Muscle of arm (tissue), 14 donors: ENCODE measurements at places on chromosomes 12 and 14.

DNA sequence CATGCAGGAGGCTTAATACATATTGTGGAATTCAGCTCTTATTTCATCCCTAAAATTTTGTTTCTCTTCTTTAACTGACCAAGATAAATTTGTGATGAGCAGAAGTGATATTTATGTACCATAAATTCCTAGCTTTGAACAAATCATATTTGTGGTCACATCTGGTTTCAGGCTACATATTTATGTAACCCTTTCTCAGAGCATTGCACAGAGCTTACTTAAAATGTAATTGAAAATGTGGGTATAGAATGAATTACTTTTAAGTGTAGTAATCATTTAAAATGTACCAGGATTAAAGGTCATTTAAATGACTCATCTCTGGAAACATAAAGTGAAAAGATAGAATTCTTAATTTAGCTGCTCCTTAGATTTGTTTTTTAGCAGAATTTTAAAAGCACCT, 129.9 kb upstream of the FRMD6 start:
- DNase-seq, result no peak

DNA sequence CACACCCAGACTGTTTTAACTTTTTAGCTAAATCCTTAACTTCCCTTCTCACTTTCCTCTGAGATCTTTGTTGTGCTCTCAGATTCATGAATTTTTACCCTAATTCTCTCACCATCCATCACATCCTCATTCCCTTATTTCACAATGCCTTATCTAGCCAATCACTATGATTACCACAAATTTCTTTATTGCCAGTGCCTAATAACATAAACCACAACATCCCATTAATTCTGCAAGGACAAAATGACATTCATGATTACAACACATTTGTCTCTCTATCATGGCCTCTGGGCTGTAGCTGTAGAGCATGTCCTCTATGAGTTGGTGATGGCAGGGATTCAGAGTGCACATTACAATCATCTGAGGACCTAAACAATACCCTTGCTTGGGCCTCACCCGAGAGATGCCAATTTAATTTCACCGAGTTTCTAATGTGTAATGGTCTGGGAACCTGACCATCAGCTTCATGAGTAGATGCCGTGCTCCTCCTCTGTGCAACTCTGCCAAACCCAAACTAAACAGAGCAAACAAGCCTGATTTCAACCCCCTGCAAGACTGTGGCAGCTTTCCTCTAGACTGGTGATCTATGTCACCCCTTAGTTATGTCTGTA, 99.3 kb downstream of the SPTSSA start:
- DNase-seq, result no peak

- peak; percentile 31 for DNase-seq
Measured at GRCh38 chr12:101877806-101878242, 444 bp downstream of the DRAM1 start.

- no peak for DNase-seq
Measured at GRCh38 chr14:71652368-71652767, 279.9 kb upstream of the RGS6 start.

GRCh38 chr14:67068251-67068650, 121.0 kb upstream of the GARIN2 start:
- no peak for DNase-seq

DNA sequence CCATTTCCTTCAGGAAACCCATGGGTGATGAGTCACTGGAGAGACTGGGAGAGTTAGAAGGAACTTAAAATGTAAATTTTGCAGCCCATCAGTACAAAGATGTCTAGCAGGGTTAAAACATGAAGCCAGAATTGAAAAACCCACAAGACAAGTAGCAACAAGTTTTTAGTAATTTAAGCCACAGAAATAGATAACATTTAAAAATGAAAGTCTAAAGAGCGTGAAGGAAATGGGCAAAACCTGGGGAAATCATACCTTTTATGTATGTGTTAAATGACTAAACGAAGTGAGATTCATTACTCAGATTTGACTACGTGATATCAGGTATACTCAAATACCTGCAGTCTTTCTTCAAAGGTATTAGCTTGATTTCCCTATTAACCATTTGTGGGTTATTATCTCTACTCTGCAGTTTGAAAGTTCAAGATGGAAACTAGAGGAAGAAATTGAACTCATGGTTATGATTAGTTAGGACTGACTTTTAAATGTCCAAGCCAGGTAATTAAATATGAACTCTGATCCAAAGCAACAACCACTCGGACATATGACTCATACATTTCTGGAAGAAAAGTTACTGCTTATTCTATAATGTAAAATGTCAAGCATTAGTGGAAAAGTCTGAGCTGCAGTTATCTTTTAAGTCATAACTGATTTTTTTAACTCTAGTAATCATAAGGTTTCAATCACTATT, 84.1 kb downstream of the ITPR2 start:
- DNase-seq, result no peak

- no peak for DNase-seq
Measured at GRCh38 chr12:90044069-90044468, 335.4 kb upstream of the ATP2B1 start.

GRCh38 chr12:55039395-55040354, 19.9 kb downstream of the NEUROD4 start:
- no peak for DNase-seq

DNA sequence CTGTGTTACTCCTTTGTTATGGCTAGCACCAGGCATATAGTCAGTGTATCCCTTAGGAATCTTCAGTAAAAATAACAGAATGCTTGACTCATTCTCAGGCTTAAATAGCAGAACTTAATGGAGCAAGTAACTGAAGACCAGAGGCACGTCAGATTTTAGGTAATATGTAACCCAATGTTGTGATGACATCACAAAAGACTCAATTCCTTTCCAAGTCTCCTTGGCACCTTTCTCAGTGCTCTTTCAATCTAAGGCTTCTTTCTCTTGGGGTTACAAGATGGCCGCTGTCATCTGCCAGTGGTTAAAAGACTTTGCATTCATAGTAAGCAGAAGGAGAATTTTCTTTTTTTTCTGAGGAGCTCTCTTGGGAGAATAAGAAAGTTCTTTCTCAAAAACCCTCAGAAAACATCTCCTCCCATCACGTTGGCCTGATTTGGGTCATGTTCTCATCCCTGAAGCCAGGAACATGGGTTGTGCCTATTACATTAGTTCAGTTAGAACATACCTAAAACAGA, 33.4 kb upstream of the DCN start:
- DNase-seq, result no peak

DNA sequence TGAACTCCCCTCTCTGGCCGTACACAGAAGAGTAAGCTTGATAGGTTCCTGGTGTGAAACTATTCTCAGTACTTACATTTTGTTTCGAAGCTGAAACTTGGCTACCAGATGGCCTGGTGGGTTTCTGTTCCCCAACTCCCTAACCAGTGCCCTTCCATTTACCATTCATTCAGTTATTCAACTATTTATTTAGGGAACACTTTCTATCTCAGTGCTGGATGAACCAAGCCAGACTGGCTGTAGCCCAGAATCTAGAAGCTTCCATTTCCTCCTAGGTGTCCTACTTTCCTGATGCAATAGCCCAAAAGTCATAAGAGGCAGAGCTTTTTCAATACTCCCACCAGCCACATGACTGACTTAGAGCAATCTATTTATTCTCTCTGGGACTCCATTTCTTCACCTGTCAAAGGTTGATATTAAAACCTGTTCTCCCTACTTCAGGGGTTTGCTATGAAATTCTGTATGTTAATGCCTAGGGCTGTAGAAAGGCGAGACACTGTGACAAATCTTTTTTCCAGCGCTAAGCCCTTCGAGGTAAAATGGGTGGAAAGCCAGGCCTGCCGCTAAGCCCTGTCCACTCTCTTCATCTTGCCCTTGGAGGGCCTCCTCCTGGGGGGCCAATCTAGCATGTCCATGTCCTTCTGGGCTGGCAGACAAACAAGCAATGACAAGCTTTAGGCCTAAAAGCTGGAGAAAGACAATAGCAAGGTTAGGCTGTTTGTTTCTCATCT, 8.1 kb upstream of the IRF2BPL start:
- DNase-seq, result no peak

GRCh38 chr12:32811686-32812392, 56.1 kb upstream of the YARS2 start:
- DNase-seq, result no peak

DNA sequence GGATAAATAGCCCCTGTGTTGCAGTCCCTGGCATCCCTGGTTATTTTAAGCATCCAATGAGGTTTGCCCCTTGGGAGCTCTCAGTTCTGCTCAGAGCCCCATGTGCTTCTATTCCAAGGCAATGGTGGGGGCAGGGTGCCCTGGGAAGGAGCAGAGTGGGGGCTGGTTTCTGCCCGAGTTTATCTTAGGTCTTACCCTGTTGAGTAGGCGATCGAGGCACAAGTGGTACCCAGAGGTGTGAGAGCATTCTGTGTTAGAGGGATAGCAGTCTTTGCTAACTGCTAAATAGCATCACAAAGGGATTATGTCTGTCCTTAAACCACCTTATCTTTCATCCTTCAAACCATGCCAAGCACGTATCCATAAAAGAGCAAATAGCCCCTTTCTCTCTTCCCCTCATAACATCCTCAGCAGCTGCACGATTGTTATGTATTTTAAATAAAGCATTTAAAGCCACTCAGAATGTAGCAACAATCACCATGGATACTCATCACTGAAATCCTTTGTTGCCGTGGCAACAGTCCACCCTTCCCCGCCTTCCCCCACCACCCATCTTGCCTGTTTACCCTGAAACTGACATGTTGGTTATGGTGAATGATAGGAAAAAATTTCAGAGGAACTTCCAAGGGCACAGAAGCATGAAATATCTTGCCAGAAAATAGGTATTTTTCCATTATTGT, 139.3 kb downstream of the PTPN11 start:
- no peak for DNase-seq

GRCh38 chr14:91350483-91350812, 67.2 kb downstream of the CCDC88C start:
- DNase-seq, result no peak

DNA sequence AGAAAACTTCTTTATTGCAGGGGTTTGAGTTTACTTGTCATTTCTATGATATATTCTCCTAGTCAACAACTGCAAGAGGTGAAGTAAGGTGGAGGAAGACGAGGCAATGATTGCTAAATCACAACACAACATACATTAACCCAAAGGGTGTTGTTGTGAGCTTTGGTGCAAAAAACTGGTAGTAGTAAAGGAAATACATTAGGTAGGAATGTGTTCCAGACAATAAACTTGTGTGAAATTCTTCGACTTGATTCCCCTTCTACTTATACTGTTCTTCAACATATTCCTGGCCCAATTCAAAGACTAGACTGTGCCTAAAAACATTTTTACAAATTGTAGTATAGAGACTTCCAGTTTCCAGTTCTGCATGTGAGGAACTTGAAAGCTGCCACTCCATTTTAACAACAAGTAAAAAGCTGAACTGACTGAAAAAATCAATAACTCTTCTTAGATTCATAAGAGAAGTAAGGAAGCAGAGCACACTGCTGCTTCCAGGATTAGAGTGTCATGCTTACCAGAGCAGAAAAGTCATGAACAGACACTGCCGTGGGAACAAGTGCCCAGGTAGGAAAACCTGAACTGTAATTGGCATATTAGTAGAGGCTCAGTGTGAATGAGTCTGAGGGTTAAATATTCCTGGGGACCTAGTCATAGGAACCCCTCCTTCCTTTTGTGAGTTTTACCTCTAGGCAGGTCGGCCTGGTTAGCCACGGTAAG, 22.2 kb downstream of the COX8C start:
- DNase-seq, result no peak

- DNase-seq, result no peak
Measured at GRCh38 chr14:34593740-34594375, 36.1 kb downstream of the SNX6 start.

- DNase-seq, result no peak
Measured at GRCh38 chr12:4850857-4851380, 58.8 kb upstream of the KCNA1 start.

GRCh38 chr14:70188659-70189455, at the start of gene SLC8A3:
Gene SLC8A3, minus strand, starts transcription at chr14:70188951. Its CDS starts 20,529 bp downstream, at chr14:70168422.
- DNase-seq, result no peak

DNA sequence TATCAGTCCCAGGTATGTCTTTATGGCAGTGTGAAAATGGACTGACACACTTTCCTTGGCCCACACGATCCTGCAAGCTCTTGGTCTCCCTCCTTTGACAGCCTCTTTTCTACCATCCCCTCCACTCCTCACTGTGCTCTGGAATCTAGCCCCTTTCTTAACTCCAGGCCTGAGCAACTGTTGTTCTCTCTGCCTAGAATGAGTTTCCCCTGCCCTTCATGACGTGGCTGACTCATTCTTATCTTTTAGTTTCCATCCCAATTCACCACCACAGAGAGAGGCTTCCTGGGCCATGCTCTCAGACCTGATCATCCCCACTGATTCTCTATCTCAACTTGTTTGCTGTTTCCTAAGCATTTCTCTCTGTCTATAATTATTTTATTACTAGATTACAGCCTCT, 157.4 kb upstream of the HMGA2 start:
- DNase-seq, result no peak

DNA sequence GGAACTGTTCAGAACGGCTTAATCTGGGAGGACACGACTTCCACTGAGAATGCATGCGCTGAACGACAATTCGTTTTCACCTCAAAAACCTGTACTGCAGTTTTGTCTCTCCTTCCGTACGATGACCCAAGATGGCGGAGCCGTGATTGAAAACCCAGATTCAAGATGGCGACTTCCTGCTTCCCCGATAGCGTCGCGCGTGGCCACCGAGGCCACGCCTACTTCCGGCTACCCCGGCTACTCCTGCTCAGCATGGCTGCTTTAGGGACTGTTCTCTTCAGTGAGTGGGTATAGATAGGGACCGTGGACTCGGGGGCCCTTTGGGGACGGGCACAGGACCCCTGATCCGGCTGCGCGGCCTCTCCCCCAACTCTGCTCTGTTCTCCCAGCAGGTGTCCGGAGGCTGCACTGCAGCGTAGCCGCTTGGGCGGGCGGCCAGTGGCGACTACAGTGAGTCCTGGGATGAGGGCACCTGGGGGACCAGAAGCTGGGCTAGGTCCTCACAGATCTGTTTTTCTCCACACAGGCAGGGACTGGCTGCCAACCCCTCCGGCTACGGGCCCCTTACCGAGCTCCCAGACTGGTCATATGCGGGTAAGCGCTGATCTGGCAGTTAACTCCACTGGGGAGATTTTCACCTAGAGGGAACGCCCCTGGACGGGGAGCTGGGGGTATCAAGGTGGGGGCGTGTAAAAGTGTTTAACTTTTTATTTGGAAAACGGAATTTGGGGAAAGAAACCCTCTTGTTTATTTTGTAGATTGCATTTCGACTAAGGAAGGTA, at the start of gene MRPL52:
Gene MRPL52, plus strand, starts transcription at position 227 of the 782 bp plus-strand sequence. Its CDS starts 26 bp downstream, at position 253.
- peak; percentile 96 for DNase-seq

DNA sequence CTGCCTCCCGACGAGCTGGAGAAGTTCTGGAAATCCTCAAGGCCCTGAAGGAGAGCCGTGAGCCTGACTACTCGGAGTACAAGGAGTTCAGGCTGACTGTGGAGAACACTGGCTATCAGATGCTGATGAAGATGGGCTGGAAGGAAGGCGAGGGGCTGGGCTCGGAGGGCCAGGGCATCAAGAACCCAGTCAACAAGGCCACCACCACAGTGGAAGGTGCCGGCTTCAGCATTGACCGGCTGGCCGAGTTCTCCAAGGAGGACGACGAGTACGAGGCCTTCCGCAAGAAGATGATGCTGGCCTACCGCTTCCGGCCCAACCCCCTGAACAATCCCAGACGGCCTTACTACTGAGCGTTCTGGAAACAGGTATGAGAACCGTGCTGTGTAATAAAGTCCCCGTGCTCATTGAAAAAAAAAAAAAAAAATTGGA, 366.1 kb upstream of the ATXN7L3B start:
- no peak for DNase-seq

- DNase-seq, result no peak
Measured at GRCh38 chr12:51067771-51068170, 15.6 kb downstream of the CSRNP2 start.

- DNase-seq, result no peak
Measured at GRCh38 chr12:52043386-52044212, 7.6 kb upstream of the NR4A1 start.
